ENCODE measurements at places on chromosomes 13 and 19. TPM values are rescaled to one million over a fixed set of nuclear protein-coding genes. Genes with fewer than 3 reads are reported as not detected.

The CYP2B6 gene
- total RNA-seq = not detected

The CELF5 gene
- total RNA-seq = 2.6 TPM

- H3K4me1 ChIP-seq = no peaks in the 10 kb centered on the region
- no peaks in the 10 kb centered on the region for H3K27me3 ChIP-seq
- DNase-seq = no peak
- no peak overlapping the region for H3K4me3 ChIP-seq
- no peaks in the 10 kb centered on the region for H3K36me3 ChIP-seq
- peak overlapping the region; percentile 22 for H3K27ac ChIP-seq
Measured at GRCh38 chr19:32813862-32814425, 55.6 kb downstream of the SLC7A9 start.

DNA sequence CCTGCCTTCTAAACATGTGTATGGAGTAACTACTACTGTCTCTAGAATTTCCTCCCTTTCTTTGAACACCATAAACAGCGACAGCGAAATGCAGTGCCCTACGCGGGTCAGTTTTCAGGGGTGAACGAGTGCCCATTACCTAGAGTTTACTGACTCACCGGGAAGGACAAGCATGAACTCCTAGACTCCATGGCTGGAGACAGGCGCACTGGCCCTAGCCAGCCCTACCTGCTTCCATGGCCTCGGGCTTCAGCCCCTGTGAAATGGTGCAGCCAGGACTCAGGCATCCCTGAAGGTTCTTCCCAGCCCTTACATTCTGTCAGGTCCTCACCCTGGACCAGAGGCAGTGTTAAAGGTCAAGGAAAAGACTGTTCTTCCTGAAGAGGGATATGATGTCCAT, 8.5 kb downstream of the RANBP3 start:
- DNase-seq = no peak
- no peaks in the 10 kb centered on the region for H3K27me3 ChIP-seq
- H3K36me3 ChIP-seq = peaks cover 40% of the 10 kb centered on the region
- H3K4me3 ChIP-seq = no peak overlapping the region
- H3K4me1 ChIP-seq = peaks cover 25% of the 10 kb centered on the region

- DNase-seq = peak; percentile 45
- no peaks in the 10 kb centered on the region for H3K4me1 ChIP-seq
- no peak overlapping the region for H3K27ac ChIP-seq
Measured at GRCh38 chr19:50628146-50628545, 11.5 kb downstream of the SYT3 start.

GRCh38 chr13:38570706-38571105, 116.2 kb upstream of the FREM2 start:
- H3K4me1 ChIP-seq = no peaks in the 10 kb centered on the region
- H3K27me3 ChIP-seq = no peaks in the 10 kb centered on the region
- H3K4me3 ChIP-seq = no peak overlapping the region

GRCh38 chr13:91025442-91025841, 322.0 kb upstream of the MIR17HG start:
- DNase-seq = no peak
- no peaks in the 10 kb centered on the region for H3K27me3 ChIP-seq
- H3K36me3 ChIP-seq = no peaks in the 10 kb centered on the region
- H3K4me3 ChIP-seq = no peak overlapping the region
- no peaks in the 10 kb centered on the region for H3K4me1 ChIP-seq

The SCGB2B2 gene
- total RNA-seq = not detected

GRCh38 chr19:11377756-11378155, 3.3 kb downstream of the SWSAP1 start:
- no peak for DNase-seq
- H3K27ac ChIP-seq = no peak overlapping the region
- no peak overlapping the region for H3K4me3 ChIP-seq
- H3K4me1 ChIP-seq = peaks cover 4% of the 10 kb centered on the region
- no peaks in the 10 kb centered on the region for H3K27me3 ChIP-seq

The GIPR gene
- total RNA-seq = 14.6 TPM

GRCh38 chr13:64924401-64924800, 2305.7 kb downstream of the PCDH9 start:
- no peak for DNase-seq
- no peak overlapping the region for H3K4me3 ChIP-seq
- no peaks in the 10 kb centered on the region for H3K36me3 ChIP-seq
- H3K27ac ChIP-seq = no peak overlapping the region
- no peaks in the 10 kb centered on the region for H3K4me1 ChIP-seq

GRCh38 chr19:2942928-2943640, 1.7 kb downstream of the ZNF77 start:
- H3K36me3 ChIP-seq = peaks cover 4% of the 10 kb centered on the region
- no peaks in the 10 kb centered on the region for H3K27me3 ChIP-seq
- no peaks in the 10 kb centered on the region for H3K4me1 ChIP-seq
- no peak overlapping the region for H3K4me3 ChIP-seq
- no peak overlapping the region for H3K27ac ChIP-seq
- no peak for DNase-seq

DNA sequence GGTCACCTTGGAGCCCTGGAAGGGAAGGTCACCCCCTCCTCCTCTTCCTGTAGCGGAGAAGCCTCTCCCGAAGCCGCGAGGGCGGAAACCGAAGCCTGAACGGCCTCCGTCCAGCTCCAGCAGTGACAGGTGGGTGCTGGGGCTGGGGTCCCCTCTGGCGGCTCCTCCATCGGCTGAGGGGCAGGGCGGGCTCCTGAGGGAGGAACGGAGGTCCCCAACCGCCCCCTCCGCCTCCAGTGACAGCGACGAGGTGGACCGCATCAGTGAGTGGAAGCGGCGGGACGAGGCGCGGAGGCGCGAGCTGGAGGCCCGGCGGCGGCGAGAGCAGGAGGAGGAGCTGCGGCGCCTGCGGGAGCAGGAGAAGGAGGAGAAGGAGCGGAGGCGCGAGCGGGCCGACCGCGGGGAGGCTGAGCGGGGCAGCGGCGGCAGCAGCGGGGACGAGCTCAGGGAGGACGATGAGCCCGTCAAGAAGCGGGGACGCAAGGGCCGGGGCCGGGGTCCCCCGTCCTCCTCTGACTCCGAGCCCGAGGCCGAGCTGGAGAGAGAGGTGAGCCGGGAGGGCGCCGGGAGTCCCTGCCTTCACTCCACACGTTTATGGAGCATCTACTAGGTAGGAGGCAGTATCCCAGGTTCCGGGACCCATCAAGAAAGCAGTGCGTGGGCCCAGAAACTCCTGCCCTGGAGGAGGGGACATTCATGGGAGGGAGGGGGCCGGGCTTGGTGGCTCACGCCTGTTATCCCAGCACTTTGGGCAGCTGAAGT, 22.0 kb downstream of the HDGFL2 start:
- no peak overlapping the region for H3K4me3 ChIP-seq
- no peak for DNase-seq
- peaks cover 57% of the 10 kb centered on the region for H3K36me3 ChIP-seq
- no peaks in the 10 kb centered on the region for H3K4me1 ChIP-seq
- H3K27ac ChIP-seq = no peak overlapping the region

- no peak overlapping the region for H3K4me3 ChIP-seq
- H3K27ac ChIP-seq = peak overlapping the region; percentile 89
- H3K36me3 ChIP-seq = no peaks in the 10 kb centered on the region
- no peaks in the 10 kb centered on the region for H3K4me1 ChIP-seq
- no peaks in the 10 kb centered on the region for H3K27me3 ChIP-seq
Measured at GRCh38 chr13:31184981-31185645, 14.7 kb upstream of the B3GLCT start.

DNA sequence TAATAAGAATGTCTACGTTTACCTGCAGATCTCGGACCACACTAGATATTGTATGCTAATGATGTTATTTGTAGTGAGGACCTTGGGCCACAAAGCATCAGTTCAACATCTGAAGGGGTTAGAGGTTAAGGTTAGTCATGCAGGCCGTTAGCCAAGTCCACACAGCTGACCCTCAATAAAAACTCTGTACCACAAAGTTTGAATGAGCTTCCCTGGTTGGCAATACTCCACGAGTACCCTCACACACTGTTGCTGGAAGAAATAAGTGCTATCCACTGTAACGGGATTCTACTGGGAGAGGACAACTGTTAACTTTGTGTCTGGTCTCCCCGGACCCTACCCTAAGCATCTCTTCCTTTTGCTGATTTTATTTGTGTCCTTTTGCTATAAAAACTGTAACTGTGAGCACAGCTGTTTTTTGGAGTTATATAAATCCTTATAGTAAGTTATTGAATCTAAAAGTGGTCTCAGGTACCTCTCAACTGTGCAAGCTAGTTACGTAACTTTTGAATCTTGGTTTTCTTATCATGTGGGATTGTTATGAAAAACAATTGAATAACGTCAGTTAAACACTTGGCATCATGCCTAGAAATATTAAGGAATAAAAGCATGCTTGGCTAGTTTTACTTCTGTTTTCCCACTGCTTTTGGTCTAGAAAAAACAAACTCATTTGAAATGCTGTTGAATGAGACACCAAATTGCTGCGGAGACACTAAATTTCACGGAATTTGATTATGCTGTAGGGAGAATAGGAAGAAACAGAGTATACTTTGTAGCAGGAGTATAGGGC, 181.5 kb downstream of the DNAJC3 start:
- no peaks in the 10 kb centered on the region for H3K27me3 ChIP-seq
- H3K27ac ChIP-seq = no peak overlapping the region
- H3K36me3 ChIP-seq = peaks cover 15% of the 10 kb centered on the region
- H3K4me1 ChIP-seq = no peaks in the 10 kb centered on the region
- DNase-seq = no peak
- no peak overlapping the region for H3K4me3 ChIP-seq

GRCh38 chr13:25046985-25047511, 48.9 kb upstream of the PABPC3 start:
- no peak overlapping the region for H3K27ac ChIP-seq
- H3K4me1 ChIP-seq = no peaks in the 10 kb centered on the region
- peak; percentile 91 for DNase-seq
- peak overlapping the region; percentile 81 for H3K4me3 ChIP-seq

The ZNF878 gene
- 1.6 TPM for total RNA-seq

DNA sequence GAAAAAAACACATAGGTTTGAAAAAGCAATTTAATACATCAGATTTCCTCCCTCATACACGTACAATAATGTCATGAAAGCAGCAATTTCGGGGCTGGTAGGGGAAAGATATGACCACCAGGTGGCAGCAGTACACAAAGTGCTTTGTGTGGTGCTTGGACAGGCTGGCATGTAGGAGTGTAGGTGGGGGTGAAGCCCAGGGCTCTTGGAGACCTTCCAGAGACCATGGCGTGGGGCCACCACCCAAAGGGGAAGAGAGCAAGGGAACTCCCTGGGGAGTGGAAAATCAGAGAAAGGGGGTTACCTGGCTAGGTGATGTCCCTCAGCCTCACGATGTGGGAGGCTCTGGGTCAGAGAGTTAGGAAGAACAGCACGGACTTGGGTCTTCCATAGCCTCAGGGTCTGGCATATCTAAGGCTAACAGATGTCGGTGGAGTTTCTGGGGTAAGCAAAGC, 11.8 kb upstream of the CCNA1 start:
- DNase-seq = peak; percentile 92
- H3K27ac ChIP-seq = no peak overlapping the region
- H3K27me3 ChIP-seq = no peaks in the 10 kb centered on the region
- H3K4me1 ChIP-seq = peaks cover 8% of the 10 kb centered on the region

The ZNF582 gene
- total RNA-seq = 3.7 TPM

GRCh38 chr19:44851427-44851826, 5.3 kb downstream of the NECTIN2 start:
- DNase-seq = no peak
- H3K36me3 ChIP-seq = peaks cover 55% of the 10 kb centered on the region
- peaks cover 7% of the 10 kb centered on the region for H3K4me1 ChIP-seq
- H3K4me3 ChIP-seq = no peak overlapping the region

The FAM124A gene
- 49.7 TPM for total RNA-seq

- no peaks in the 10 kb centered on the region for H3K27me3 ChIP-seq
- no peaks in the 10 kb centered on the region for H3K36me3 ChIP-seq
- H3K4me3 ChIP-seq = no peak overlapping the region
Measured at GRCh38 chr19:56841193-56841543, 642 bp upstream of the PEG3 start.

GRCh38 chr13:110475117-110475516, 86.4 kb downstream of the RAB20 start:
- H3K4me3 ChIP-seq = no peak overlapping the region
- H3K27ac ChIP-seq = no peak overlapping the region
- no peaks in the 10 kb centered on the region for H3K4me1 ChIP-seq

- no peaks in the 10 kb centered on the region for H3K4me1 ChIP-seq
- peak overlapping the region; percentile 89 for H3K4me3 ChIP-seq
- peak overlapping the region; percentile 20 for H3K27ac ChIP-seq
Measured at GRCh38 chr13:42039946-42040729, 8.3 kb upstream of the DGKH start.

The FBXL3 gene
- 14.8 TPM for total RNA-seq

DNA sequence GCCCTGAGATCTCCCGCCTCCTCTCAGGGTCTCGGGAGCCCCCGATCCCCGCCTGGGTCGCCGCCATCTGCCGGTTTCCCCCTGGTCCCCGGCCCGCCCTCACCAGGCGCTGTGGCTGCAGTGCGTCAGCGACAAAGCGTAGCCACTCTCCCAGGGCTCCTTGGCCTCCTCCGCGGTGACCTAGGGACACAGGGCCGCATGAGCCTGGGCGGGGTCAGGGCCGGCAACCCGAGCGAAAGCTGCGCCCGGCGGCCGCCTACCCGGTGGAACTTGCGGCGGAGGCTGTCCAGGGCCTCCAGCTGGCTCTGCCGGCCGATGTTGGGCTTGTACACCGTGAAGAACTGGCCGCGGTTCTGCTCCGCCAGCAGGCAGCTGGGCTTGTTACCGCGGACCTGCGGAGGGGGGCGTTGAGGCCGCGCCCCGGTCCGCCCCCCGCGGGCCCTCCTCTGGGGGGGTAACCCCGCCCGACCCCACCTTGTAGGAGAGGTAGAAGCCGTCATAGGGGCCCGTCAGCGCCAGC, 5.3 kb downstream of the GPX4 start:
- no peaks in the 10 kb centered on the region for H3K27me3 ChIP-seq

The KLK1 gene
- 0.82 TPM for total RNA-seq

All from endodermal cell (in vitro differentiated cells).